ENCODE measurements at places on chromosomes 3 and 15. TPM values are rescaled to one million over a fixed set of nuclear protein-coding genes. Genes with fewer than 3 reads are reported as not detected.

GRCh38 chr3:49618412-49618811 is 55.7 kb upstream of the APEH start:
- no peak for DNase-seq

DNA sequence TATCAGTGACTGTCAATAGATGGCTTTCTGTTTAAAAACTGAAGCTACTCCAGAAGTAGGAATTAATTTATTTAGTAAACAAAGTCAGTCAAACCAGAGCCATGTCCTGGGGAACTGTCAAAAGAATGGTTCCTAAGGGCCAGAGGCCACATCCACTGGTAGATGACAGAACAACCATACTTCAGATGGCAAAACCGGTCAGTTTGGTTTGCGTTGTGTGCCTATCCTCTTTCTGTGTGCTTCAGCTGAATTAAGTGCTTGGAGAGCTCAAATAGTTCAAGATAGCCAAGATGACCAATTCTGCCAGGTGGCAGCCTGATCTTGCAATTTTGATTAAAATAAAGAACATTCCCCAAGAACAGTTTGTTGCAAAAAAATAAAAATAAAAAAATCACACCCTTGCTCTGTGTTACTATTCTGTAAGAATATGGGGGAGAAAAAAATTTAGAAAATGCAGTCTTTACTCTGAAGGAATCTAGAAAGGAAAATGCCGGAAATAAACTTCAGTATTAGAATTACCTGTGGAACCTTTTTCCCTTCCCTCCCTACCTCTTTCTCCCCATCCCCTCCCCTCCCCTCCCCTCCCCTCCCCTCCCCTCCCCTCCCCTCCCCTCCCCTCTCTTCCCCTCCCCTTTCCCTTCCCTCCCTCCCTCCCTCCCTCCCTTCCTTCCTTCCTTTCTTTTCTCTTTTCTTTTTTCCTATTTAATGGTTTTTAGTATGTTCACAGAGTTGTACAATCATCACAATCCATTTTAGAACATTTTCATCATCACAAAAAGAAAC is 2.5 kb downstream of the MAP3K13 start:
- no peak for DNase-seq

DNA sequence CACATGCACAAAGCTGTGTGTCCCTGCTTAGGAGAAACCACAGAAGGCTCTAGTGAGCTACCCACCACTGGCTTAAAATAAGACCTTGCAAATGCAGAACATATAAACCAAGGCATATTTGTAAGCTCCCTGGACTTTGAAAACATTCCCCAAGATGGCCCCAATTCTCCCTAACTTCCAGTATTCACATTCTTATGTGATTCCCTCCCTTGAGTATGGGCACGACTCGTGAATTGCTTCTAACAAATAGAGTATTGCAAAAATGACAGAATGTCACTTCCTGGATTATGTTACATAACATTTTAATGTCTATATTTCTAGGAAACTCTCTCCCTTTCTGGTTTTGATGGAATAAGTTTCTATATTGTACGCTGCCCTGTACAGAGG is 131.8 kb upstream of the MCTP2 start:
- no peak for DNase-seq

DNA sequence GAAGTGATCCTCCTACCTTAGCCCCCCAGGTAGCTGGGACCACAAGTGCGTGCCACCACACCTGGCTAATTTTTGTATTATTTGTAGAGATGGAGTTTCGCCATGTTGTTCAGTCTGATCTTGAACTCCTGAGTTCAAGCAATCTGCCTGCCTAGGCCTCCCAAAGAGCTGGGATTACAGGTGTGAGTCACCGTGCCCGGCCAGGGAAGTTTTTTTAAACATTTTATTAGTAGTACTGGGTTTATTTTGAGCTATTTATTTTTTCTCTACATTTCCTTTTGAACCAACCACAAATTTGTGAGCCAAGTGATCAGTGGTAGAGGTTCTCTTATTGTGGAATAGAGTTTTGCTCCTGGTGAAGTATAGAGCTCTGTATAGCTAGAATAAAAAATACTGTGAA is 33.7 kb downstream of the ARMC8 start:
- no peak for DNase-seq

DNA sequence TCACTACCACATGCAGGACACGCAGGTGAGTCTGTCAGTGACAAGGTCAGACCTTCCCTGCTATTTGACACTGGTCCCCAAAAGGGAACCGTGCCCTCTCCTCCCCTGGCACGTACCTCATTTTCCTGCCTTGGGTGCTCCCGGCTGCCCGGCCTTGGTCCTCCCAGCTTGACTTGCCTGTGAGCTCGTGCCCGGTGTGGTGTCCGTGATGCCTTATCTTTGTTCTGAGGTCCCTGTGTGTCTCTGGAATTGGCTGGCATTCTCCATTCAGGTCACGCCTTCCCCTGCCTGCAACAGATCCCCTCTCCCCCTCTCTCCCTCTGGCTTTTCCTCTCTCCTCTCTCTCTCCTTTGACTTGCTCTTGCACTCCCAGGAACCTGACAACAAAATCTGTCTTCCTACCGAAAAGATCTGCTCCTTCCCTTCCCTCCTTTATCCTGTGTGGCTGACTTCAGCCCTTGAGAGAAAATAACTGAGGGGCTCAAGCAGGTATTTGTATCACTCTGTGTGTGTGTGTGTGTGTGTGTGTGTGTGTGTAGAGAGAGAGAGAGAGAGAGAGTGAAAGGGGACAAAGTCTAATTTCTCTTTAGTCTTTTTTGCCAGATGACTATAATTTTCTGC is at the start of gene MASP1:
Gene MASP1, minus strand, starts transcription at position 226 of the 621 bp plus-strand sequence. Its CDS starts 105 bp downstream, at position 121.
- DNase-seq: peak; percentile 25

ATRIP gene
- total RNA-seq: 5.1 TPM

Measured in psoas muscle (tissue), 8 donors.